ENCODE measurements at places on chromosomes 13 and 19. TPM values are rescaled to one million over a fixed set of nuclear protein-coding genes. Genes with fewer than 3 reads are reported as not detected.

UBL3 gene
- 31.5 TPM for total RNA-seq

SRRM5 gene
- 0.06 TPM for total RNA-seq

ATP7B gene
- total RNA-seq, result 5.6 TPM

CGB3 gene
- total RNA-seq, result not detected

ZBTB7A gene
- total RNA-seq, result 12.6 TPM

PSG2 gene
- not detected for total RNA-seq

ZNF816 gene
- total RNA-seq, result 12.1 TPM

All from pancreas (tissue), 10 donors.